ENCODE measurements at places on chromosomes 7 and 10.

DNA sequence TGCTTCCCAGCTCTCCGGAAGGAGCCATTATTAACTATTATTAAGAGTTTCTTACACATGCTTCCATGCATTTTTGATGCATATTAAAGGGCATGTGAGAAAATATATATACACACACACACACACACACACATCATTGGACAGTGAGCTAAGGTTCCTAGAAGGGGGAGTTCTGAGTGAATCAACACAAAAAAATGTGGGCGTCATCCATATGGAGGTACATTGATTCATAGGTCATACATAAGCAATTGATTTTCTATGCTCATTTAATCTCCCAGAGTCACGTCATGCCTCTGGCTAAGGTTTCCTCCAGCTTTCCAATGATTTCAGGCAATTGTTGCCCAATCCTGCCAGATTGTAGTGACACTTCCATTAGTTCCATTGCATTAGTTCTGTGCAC lies 269.4 kb downstream of the DNAJB9 start:
- no peak for DNase-seq

- DNase-seq: no peak
These were observed 282.4 kb downstream of the CELF2 start for GRCh38 chr10:11300026-11300425.

DNA sequence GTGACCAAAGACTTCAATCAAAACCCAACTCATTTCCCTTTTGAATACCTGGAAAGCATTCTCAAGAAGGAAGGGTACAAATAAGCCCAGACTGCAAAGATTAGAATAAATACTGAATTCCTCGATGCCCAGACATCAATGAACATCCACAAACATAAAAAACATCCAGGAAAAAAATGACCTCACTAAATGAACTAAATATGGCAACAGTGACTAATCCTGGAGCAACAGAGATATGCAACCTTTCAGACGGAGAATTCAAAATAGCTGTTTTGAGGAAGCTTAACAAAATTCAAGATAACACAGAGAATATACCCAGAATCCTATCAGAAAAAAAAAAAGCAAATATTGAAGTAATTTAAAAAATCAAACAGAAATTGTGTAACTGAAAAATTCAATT lies 43.2 kb downstream of the PCLO start:
- DNase-seq: no peak

DNA sequence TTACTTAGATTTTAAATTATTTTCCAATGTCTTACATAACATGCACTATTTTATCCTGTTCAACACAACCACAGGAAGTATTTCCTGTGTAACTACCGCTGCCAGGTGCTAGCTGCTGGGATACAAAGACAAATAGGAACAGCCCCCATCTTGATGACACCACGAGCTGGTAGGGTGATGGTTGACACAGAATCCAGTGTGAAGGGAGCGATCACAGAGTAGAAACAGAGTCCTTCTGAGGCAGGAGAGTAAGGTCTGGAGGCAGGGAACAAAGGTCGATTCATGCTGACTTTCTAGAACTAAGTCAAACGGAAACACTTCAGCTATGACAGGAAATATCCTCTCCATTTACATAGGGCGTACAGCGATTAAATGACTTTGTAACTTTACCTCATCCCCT lies 232.3 kb downstream of the ADAM12 start:
- no peak for DNase-seq

GRCh38 chr7:16411391-16411790 lies 9.9 kb downstream of the CRPPA start:
- DNase-seq: no peak

DNA sequence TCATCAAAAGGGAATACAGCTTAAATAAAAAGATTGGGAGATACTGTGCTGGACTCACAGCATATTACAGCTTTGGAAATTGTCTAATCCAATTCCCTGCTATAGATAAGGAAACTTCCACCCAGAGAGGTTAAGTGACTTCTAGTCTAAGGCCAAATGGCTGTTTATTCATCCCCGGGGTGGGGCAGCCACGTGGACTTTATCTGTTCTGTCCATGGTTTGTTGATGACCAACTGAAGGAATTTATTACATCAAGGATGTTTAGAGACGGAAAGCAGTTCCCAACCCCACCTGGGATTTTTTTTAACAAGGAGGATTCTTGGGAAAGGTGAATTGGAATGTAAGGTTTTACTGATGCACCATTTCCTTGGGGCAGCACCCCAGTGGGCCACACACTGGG lies 88.6 kb downstream of the ATXN7L1 start:
- no peak for DNase-seq

DNA sequence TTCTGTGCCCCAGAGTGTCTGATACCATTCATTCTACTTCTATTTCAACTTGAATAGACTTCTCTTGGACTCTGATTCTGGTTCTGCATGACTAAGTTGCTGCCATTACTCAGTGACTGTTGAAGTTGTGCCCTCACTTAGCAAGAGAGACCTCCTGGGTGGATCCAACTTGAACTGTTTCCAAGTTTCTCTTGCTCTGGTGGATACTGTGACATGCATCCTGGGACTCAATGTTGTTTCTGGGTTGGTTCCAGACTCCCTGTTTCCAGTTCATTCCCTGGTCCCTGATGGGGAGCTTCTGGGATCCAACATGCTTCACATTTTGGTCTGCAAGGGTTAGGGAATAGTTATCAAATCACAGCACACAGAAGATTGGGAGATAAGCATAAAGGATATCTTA lies 26.2 kb upstream of the PRPF18 start:
- DNase-seq: no peak

Data from RWPE1 (cell line).